ENCODE measurements at places on chromosomes 7 and 10.

DNA sequence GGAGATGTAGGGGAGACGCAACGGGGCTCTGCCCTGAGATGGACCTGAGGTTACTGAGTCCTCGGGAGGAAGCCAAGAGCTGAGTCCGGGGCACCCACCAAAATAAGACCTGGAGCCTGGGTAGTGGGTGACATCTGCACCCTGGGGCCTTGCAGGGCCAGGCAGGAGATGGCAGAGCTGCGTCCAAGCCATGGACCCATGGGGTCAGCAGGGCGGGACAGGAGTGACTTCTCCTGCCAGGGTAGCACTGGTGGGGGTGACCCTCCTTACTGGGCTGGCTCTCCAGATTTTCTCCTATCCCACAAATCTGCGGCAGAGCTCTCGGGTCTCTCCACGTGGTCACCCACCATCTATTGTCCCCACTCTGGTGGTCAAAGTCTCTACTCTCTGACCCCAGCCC, 2.1 kb downstream of the GHRHR start:
- H3K4me1 ChIP-seq: peaks cover 13% of the 10 kb centered on the region
- no peak overlapping the region for H3K4me3 ChIP-seq
- no peak for ATAC-seq
- no peaks in the 10 kb centered on the region for H3K27me3 ChIP-seq
- H3K36me3 ChIP-seq: no peaks in the 10 kb centered on the region

GRCh38 chr7:157402388-157402703, 65.5 kb downstream of the DNAJB6 start:
- no peaks in the 10 kb centered on the region for H3K27me3 ChIP-seq
- no peak overlapping the region for H3K27ac ChIP-seq
- ATAC-seq: no peak
- H3K4me1 ChIP-seq: peaks cover 16% of the 10 kb centered on the region

DNA sequence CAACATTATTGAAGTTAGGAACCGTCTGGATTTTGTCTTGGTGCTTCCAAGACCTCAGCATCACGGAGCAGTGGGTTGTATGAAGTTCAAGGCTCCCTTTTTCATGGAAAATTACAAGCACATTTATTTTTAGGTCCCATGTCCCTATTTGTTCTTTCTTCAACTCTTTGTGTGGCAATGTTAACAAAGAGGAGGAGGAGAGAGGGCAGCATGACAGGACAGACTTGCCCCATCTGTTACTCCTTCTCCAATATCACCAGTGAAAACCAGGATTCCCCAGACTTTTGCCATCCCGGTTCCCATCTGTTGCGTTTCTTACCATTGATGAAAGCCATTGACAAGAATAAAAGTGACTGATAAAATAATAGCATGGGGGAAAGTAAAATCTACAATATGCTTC, 28.6 kb downstream of the EEPD1 start:
- H3K4me3 ChIP-seq: no peak overlapping the region
- H3K36me3 ChIP-seq: no peaks in the 10 kb centered on the region
- no peak overlapping the region for H3K27ac ChIP-seq
- ATAC-seq: no peak
- H3K4me1 ChIP-seq: no peaks in the 10 kb centered on the region
- H3K27me3 ChIP-seq: peaks cover 21% of the 10 kb centered on the region

- no peaks in the 10 kb centered on the region for H3K4me1 ChIP-seq
- no peaks in the 10 kb centered on the region for H3K36me3 ChIP-seq
These were observed 57.6 kb downstream of the LYZL1 start for GRCh38 chr10:29346296-29347001.

DNA sequence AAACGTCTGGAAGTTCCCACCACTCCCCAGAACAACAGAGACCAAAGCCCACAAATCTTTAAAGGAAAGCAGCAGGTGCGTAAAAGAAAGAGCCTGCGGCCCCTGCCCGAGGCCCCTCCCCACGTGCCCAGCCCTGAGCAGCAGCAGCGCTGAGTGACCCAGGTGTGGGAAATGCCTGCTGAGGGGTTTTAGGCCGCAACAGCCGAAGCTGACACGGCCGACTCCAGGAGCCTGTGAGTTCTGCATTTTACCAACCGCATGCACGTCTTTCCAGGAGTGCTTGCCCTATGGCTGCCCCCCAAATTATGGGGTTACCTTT, 1.6 kb upstream of the KNDC1 start:
- peaks cover 23% of the 10 kb centered on the region for H3K27me3 ChIP-seq
- H3K4me1 ChIP-seq: no peaks in the 10 kb centered on the region
- no peak overlapping the region for H3K4me3 ChIP-seq
- no peaks in the 10 kb centered on the region for H3K36me3 ChIP-seq
- no peak for ATAC-seq

DNA sequence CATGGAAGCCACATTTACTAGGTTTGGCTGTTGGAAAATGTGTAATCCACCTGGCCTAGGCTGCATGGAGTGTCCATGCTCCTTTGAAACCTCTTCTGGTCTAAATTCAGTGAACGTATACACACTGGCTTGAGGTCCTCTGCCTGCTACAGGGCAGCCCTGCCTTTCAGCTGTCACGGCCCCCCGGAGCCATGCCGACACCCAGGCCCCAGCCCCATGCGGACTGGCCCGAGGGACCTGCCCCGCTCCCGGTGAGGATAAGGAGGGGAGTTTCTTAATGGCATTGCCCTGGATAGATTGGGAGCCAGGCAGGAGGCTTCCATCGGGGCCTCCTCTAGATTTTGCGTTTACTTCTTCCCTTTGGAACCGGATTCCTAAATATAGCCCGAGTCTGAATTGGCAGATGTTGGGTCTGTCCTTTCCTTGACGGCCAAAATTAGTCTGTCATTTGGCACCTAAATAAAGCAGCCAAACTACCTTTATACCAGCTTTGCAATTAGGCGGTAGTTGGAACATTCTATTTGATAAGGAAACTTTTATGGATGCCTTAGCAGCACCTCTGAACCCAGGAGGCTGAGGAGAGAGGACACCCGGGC, 72.1 kb upstream of the SH2B2 start:
- ATAC-seq: no peak
- H3K27ac ChIP-seq: no peak overlapping the region
- peaks cover 50% of the 10 kb centered on the region for H3K4me1 ChIP-seq

- H3K4me1 ChIP-seq: no peaks in the 10 kb centered on the region
- H3K27ac ChIP-seq: no peak overlapping the region
- H3K36me3 ChIP-seq: no peaks in the 10 kb centered on the region
- no peaks in the 10 kb centered on the region for H3K27me3 ChIP-seq
These were observed 102.3 kb upstream of the SEMA3E start for GRCh38 chr7:83751217-83751616.

- H3K27ac ChIP-seq: peak overlapping the region; percentile 9
- H3K4me3 ChIP-seq: no peak overlapping the region
- ATAC-seq: no peak
- peaks cover 73% of the 10 kb centered on the region for H3K4me1 ChIP-seq
These were observed 4.4 kb downstream of the ITPRIP start for GRCh38 chr10:104333728-104334373.

GRCh38 chr7:16299853-16300252, 121.5 kb downstream of the CRPPA start:
- H3K36me3 ChIP-seq: no peaks in the 10 kb centered on the region
- H3K4me1 ChIP-seq: no peaks in the 10 kb centered on the region
- H3K27ac ChIP-seq: no peak overlapping the region
- no peak overlapping the region for H3K4me3 ChIP-seq
- H3K27me3 ChIP-seq: no peaks in the 10 kb centered on the region

DNA sequence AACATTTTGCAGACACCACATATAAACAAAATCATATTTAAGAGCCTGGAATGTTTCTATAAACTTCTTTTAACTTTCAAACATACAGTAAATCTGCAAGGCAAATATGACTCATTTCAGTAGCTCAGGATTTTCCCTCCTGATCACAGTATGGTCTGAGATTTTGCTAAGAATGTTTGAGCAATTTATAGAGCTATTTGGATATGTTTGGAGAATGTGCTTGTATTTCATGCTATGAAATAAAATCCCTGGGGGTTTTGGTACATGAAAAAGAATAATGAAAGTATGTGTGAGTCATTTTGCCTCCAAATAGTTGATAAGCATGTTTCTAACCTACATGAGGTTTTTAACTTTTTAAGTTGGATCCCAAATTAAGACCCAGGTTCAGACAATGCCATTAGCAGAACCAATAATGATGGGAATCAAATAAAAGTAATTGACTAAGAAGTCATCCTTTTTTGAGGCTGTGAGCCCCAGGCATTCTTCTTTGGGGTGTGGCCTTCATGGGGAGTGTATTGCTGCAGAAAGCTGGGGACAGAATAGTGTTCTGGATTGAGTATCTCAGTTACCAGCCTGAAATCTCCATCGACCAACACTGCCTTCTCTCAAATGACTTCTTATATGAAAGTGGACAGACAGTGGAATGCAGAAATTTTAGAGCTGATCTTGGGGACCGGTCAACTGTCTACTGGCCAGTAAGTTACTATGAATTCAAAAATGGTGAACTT, 66.1 kb upstream of the AGBL3 start:
- H3K27ac ChIP-seq: no peak overlapping the region
- no peaks in the 10 kb centered on the region for H3K4me1 ChIP-seq
- H3K36me3 ChIP-seq: no peaks in the 10 kb centered on the region
- no peak for ATAC-seq
- no peaks in the 10 kb centered on the region for H3K27me3 ChIP-seq
- no peak overlapping the region for H3K4me3 ChIP-seq
